ENCODE measurements at places on chromosomes 12 and 14. TPM values are rescaled to one million over a fixed set of nuclear protein-coding genes. Genes with fewer than 3 reads are reported as not detected.

The EFS gene
- total RNA-seq, result not detected

The HPD gene
- not detected for total RNA-seq

The SLC15A4 gene
- total RNA-seq, result 23.8 TPM

DNA sequence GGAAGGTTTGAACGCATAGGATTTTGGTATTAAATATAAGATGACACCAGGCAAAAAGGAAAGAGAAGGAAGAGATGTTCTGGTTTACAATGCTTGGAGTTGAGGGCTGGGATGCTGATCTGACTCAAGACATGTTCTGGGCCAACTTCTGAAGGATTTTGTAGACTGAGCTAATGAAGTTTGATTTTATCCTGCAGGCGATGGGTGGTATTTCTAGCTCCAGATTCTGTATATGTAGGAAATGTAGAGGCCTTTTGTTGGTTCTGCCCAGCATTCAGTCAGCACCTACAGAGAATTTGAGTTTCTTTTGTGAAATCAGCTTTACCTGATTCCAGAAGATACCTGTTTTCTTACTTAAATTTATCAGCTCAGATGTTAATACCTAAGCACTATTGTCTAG, 48.2 kb downstream of the VEZT start:
- no peak for DNase-seq

DNA sequence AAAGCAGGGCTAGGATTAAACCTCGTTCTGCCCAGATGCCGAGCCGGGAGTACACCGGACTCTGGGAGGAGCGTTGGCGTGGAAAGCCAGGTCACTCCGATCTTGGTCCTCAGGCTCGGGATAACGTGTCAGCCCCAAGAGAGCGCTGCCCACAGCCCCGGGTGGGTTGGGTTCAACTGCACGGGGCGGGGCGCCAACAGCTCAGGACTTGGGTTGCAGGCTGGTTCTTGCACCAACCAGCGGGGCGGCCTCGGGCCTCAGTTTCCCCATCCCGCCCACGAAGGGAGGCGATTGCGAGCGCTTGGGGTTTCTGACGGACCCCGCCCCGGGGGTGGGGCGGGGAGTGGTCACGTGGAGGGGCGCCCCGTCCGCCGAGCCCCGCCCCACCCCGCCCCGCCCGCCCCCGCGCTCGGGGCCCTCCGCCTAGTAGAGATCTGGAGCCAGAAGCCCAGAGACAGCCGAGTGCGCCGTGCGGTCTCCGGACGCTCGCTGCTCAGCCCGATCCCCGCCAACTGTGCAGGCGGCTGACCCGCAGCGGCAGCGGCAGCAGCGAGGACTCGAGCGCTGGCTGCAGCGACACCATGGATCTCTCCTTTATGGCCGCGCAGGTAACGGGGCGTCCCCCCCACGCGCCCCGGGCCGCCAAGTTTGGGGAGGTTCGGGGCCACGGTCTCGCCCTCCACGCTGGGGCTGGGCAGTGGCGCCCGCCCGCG, at the start of gene C14orf132:
C14orf132 (plus strand) TSS at position 443 of the 713 bp plus-strand sequence; CDS start at position 582, 139 bp downstream.
- DNase-seq, result peak; percentile 34

The IL26 gene
- not detected for total RNA-seq

DNA sequence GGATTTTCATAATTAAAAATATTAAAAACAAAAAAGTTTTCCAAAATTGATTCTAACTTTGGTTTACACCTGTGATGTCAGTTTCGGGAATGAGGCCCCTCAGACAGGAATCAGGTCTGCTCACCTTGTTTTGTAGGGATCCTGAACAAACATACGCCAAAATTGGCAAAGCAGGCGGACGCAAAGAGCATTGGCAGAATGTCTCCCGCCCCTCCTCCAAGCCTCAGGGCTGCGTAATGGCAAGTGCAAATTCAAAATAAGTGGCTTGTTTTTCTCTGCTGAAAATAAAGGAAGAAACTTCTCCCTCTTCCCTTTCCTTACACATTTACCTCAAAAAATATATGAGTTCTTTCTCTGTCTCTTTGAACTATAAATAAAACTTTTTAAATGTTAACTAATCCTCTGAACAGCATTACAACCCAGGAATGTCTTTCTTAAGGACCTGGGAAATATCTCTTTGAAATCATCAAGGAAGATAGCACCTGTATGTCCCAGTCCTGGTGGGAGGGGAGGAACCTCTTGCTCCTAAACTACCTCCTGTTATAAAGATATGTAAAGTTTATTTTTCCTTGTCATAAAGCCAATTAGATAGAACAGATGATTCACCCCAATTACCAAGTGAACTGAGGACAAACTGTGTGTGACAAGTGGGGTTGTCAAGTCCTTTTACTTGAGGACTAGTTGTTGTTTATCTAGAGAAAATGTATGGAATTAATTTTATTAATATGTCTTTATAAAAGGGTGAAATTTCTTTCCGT, 16.5 kb downstream of the OR6J1 start:
- DNase-seq, result no peak
